CD4-positive, CD25-positive, alpha-beta regulatory T cell (primary cell): ENCODE measurements at places on chromosomes 1 and 21. TPM values are rescaled to one million over a fixed set of nuclear protein-coding genes. Genes with fewer than 3 reads are reported as not detected.

HMGCL gene
- total RNA-seq = 15.7 TPM

PBXIP1 gene
- 774 TPM for total RNA-seq

AIDA gene
- total RNA-seq = 54.1 TPM

C1orf122 gene
- 13.7 TPM for total RNA-seq

NBPF4 gene
- total RNA-seq = not detected

ECE1 gene
- total RNA-seq = 140 TPM

LCE1F gene
- total RNA-seq = not detected

CFH gene
- 0.17 TPM for total RNA-seq

FCRL5 gene
- 0.22 TPM for total RNA-seq

DNA sequence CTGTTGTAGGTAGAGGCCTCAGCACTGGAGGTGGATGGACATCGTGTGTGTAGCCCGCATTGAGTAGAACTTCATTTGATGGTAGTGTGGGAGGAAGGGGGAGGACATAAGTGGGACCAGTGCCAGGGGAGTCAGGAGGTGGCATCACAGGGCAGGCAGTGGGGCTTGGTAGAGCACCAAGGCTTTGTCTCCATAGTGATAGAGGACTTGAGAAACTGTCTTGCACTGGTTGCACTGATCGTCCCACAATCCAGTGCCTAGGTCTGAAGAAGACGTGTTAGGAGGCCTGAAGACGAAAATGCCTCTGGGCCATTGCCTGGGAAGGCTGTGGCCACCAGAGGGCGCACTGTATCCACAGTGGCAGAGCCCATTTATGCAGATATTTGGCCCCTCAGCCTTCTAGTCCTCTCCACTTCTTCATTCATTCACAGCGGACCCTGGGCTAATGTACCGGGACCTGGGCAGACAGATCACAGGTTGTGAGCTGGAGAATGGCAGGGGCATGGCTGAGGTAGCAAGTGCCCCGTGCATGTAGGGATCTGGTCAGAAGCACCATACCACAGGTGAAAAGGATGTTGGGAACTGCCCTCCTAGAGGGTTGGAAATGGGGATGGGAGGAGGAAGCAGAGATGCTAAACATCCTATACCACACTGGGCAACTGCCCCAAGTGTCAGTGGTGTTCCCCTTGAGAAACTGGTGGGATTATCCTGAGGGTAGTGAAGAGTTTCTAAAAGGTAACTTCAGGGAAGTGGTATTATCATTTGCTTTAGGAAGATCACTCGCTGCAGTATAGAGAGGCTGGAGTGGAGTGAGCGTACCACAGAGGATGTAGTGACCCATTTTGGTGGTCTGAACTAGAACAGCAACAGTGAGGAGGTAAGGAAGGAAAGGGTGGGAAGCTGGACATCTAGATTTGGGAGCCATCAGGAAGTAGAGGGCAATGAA is 95.3 kb downstream of the PIK3R3 start:
- peak; percentile 65 for DNase-seq

DNA sequence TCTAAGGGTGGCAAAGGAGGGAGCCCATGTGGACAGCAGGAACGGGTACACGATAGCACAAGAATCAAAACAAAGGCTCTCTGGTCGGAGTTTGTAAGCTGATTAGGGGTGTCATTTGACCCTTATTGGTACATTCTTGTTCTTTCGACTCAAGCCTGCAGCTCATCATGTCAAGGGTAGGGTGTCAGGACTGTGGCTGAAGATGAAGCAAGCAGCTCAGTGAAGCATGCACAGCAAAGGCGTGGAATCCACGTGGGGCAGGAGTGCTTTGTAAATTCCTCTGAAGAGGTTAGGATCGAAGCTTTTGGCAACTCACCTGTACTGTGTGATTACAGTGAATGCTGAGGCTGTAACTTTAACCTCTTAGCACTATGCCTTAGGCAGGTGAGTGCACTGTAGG is 4.7 kb upstream of the ABCB10 start:
- no peak for DNase-seq

GRCh38 chr1:29949676-29950075 is 713.4 kb downstream of the PTPRU start:
- DNase-seq = no peak

GRCh38 chr1:216425577-216425976 is 2.3 kb upstream of the USH2A start:
- no peak for DNase-seq

- no peak for DNase-seq
Measured at GRCh38 chr1:77655431-77655974, 27.0 kb downstream of the ZZZ3 start.

GRCh38 chr1:82837766-82838465 is 1037.2 kb downstream of the ADGRL2 start:
- DNase-seq = no peak

DNA sequence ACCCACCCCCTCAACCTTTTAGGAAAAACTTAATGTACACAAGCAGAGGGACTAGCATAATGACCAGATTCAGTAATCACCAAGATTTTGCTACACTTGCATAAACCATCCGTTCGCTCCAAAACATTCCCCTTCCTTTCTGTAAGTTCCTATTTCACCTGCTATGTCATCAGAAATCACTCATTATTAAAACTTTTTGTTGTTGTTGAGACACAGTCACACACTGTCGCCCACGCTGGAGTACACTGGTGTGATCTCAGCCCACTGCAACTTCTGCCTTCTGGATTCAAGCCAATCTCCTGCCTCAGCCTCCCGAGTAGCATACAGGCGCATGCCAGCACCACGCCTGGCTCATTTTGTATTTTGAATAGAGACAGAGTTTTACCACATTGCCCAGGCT is 3.4 kb downstream of the MRPL20 start:
- DNase-seq = no peak

GRCh38 chr1:169550294-169550693 is 36.0 kb downstream of the F5 start:
- DNase-seq = peak; percentile 57

DNA sequence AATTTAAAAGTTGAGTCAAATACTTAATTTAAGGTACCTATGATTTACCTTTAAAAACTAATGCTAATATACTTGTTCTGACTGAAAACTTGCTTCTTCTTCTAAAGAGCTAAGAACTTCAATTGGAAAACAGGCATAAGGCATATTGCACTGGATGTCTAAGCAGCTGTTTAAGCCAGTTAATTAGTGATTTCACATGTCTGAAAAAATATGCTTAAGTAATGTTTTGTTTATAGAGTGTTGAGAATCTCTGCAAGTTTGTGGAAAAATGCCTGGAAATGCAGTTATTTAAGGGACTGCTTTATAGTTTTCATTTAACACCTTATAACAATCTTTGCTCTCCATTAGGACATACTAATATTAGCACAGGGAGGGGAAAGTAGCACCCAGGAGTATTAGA is 28.2 kb downstream of the UBE2U start:
- DNase-seq = no peak

GRCh38 chr1:23872421-23872820 is 4.3 kb upstream of the FUCA1 start:
- no peak for DNase-seq

DNA sequence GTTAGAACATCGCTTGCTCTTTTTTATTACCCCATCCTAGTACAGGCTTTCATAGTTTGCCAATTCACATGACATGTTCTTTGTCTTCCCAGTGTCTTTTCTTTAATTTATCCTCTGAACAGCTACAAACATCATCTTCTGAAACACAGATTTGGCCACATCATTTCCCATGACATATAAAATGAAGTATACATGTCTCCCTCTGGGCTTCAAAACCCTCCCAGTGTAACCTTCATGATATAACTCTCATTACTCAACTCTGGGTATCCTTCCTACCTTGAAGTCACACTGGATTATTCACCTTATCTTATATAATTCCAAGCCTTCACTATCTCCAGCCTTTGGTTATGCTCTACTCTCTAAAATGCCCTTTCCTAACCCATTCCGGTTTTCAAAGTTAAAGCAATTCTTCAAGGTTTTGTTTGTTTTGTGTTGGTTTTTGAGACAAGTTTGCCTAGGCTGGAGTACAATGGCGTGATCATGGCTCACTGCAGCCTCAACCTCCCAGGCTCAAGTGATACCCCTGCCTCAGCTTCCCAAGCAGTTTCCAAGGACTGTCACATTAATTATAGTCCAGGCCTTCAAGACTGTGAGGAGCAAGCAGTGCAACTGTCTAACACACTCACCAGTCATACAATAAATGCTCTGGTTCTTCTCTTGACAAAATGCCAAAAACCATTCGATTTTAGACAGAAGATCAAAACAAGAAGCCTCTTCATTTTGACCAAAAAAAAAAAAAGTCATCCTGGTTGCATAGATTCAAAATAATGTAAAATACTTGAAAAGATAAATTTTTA is 5.8 kb downstream of the RGS1 start:
- DNase-seq = peak; percentile 26

DNA sequence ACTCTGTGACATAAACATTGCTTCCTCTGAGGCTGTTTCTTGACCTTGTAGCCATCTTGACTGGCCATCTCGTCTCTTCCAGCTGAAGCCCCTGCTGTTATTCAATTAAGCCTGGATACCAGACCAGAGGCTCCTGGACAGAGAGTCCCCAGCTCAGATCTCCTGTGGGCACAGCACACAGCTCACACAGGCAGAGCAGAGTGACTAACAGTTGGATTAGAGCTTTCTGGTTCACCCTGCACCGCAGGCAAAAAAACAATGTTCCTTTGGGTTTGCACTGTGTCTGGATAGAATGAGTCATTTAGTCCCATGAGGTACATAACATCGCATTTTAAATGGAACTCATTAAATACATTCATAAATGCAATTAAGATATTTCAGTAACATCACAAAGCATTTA is 33.4 kb upstream of the USH2A start:
- no peak for DNase-seq

GRCh38 chr1:116345011-116345410 is 28.0 kb upstream of the ATP1A1 start:
- no peak for DNase-seq

GRCh38 chr21:42691901-42692559 is 38.6 kb downstream of the PDE9A start:
- DNase-seq = no peak

- no peak for DNase-seq
Measured at GRCh38 chr1:203101813-203102634, 16.2 kb upstream of the MYOG start.

GRCh38 chr21:42357307-42357706 is 6.5 kb upstream of the TFF2 start:
- no peak for DNase-seq

DNA sequence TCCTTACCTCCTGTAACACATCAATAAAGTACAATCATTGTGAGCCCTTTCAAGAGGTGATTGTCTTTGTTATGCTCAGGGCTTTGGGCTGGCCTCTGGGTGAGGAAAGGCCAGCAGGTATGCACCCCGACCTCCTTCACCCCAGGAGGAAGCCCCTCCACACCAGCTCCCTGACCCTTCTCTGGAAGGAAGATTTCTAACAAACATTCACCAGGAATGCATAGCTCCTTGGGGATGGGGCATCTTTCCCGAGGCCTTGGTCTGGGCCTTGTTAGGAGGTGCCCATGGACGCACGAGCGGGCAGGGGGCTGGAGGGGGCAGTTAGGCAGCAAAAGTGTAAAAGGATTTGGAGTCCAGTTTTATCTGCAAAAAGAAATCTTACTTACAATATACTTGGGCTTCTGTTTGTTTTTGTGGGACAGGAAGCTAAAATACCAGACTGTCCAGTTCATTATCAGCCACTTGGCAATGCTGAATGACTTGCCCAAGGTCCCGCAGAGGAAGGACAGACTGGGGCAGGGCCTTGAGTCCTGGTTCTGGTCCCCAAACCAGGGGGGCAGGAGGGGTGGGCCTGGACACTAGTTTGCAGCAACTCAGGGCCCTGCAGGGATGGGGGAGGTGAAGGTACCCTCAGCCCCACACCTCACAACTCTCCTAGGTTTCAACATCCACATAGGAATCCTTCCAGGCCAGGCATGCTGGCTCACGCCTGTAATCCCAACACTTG is 10.1 kb downstream of the ZC3H12A start:
- no peak for DNase-seq

DNA sequence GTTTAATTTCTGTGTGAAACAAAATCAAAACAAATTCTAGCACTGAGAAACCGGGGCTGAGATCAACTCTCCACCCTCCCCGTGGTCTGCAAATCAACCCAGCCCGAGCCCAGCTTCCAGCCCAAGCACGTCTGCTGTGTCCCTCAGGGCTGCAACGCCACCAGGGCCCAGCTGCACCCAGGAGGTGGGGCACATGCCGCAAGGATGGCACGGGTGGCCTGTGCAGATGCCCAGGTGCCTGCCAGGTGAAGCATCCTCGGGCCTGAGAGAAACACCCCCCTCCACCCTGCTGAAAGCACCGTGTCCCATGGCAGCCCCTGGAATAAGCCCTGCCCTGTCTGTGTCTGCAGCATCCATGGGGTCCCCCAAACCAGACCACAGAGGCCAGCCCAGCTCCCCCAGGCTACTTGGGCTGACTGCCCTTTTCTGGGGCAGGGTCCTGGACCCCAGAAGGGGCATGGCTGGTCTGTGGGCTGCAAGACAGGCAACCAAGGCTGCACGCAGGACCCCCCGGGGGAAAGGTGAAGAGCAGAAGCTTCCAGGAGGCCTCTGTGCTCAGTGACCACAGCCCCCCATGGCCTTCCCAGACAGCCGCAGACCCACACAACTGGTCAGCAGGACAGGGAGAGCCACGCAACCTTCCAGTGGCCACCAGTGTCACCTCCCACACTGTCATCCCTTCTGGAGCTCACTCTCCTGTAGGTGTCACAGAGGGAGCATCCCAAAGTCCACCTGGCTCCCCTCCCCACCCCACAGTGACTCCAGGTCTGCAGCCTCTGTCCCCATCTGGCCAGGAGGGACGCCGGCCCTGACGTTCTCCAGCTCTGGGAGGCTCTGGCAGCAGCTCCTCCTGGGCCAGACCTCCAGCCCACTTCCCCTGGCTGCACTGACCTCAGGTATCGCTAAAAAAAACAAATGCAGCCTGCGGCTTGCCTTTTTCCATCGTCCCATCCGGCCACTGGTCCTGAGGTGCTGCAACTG is 7.7 kb downstream of the WNT9A start:
- no peak for DNase-seq

DNA sequence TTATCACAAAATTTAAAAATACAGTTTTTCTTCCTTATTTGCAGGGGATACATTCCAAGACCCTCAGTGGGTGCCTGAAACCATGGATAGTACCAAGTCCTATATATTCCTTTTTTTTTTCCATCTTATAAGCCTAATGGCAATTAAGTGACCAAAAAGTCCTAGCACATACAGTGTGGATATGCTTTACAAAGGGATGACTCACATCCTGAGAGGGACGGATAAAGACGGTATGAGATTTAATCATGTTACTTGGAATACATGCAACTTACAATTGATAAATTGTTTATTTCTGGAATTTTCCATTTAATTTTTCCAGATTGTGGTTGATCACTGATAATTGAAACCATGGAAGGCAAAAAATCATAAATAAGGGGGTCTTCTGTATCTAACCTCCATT is 181.2 kb upstream of the BRINP3 start:
- DNase-seq = no peak

GRCh38 chr21:44426663-44427191 is 28.6 kb upstream of the LRRC3 start:
- no peak for DNase-seq

DNA sequence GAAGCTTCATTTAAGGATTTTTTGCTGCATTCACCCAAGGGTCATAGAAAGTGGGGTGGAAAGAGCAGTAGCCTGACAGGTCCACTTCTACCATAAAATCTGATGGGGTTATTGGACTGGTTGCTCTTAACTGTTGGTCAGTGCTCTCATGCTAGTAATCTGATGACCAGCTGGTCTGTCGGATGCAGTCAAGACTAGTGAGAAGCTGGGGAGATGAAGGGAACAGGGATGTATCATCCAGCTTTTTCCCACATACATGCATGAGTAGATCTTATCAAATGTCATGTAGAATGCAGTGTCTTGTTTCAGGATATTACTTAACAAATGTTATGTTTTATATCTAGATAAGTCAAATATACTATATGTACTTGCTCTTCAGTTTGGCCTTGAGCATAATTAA is 11.1 kb downstream of the ATP1B1 start:
- DNase-seq = no peak
